GOT3 (cell line): ENCODE measurements at places on chromosomes 4 and X.

- no peak for DNase-seq
These were observed 138.9 kb upstream of the LNX1 start for GRCh38 chr4:53730031-53730805.

GRCh38 chrX:47581731-47582647 lies at the start of gene TIMP1:
Gene TIMP1 (plus strand): TSS chrX:47582436. CDS start chrX:47583416, 980 bp downstream.
- DNase-seq: peak; percentile 55

DNA sequence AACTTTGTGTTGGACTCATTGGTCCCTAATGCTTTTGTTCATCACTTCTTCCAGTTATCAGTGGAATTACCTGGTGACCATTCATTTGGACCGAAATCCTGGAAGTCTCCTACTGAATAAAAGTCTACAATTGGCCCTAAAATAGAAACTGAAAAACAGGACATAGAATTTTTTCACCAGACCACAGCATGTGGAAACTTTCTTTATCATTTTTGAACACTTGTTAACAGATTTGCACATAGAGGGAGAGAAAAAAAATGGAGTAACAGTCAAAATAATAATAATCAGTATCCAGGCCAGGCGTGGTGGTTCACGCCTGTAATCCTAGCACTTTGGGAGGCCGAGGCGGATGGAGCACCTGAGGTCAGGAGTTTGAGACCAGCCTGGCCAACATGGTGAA lies 7.1 kb downstream of the EPGN start:
- no peak for DNase-seq

DNA sequence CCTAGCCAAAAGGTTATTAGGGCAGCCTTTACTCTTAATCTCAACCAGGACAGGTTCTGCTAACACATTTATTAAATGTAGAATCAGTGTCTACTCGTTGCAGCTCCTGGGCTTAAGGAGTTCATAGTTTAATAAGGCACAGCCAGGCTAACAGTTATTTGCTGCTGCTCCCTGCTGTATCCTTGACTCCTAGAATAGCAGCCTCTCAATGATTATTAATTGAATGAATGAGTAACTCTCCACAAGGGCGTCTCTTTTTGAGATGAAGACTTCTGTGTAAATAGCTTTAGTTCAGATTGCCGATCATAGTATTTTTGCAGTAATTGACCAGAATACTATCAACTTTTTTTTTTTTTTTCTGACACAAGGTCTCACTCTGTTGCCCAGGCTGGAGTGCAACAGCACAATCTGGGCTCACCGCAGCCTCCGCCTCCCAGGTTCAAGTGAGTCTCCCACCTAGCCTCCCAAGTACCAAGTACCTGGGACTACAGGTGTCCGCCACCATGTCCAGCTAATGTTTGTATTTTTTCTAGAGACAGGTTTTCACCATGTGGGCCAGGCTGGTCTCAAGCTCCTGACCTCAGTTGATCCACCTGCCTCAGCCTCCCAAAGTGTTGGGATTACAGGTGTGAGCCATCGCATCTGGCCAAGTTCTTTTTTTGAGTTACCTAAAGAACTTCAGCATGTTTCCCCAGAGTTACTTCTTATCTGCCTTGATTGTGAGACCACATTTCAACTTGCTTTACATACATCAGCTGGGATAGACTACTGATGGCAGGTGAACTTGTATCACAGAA lies 2.9 kb downstream of the UGDH start:
- DNase-seq: no peak

DNA sequence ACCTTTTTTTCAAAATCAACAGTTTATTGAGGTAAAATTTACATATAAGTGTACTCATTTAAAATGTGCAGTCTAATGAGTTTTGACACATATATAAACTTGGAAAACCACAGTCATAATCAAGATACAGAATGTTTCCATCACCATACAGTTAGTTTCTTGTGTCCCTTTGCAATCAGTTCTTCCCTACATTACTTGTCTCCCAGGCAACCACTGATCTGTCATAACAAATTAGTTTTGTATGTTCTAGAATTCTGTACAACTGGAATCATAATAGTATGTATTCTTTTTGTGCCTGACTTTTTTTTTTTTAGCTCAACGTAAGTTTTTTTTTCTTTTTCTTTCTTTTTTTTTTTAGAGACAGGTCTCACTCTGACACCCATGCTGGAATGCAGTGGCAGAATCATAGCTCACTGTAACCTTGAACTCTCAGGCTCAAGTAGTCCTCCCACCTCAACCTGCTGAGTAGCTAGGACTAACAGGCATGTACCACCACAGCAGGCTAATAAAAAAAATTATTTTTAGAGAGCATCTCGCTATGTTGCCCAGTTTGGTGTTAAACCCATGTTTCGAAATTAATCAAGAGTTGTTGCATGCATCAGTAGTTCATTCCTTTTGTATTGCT lies 26.9 kb downstream of the ARFIP1 start:
- DNase-seq: no peak

DNA sequence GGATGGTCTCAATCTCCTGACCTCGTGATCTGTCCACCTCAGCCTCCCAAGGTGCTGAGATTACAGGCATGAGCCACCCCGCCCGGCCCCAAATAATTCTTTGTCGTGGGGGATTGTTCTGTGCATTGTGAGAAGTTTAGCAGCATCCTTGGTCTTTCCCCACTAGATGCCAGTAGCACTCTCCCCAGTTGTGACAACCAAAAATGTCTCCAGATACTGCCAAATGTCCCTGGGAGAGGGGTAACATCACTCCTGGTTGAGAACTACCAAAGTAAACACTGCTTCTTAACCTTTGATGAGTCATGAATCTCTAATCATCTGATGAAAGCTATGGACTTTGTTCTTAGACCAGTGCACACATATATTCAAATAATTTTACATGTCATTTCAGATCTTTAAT lies 90.7 kb upstream of the BRS3 start:
- no peak for DNase-seq
